ENCODE measurements at places on chromosomes 7 and 10.

- DNase-seq: no peak
These were observed 9.6 kb downstream of the EMX2 start for GRCh38 chr10:117552156-117552631.

DNA sequence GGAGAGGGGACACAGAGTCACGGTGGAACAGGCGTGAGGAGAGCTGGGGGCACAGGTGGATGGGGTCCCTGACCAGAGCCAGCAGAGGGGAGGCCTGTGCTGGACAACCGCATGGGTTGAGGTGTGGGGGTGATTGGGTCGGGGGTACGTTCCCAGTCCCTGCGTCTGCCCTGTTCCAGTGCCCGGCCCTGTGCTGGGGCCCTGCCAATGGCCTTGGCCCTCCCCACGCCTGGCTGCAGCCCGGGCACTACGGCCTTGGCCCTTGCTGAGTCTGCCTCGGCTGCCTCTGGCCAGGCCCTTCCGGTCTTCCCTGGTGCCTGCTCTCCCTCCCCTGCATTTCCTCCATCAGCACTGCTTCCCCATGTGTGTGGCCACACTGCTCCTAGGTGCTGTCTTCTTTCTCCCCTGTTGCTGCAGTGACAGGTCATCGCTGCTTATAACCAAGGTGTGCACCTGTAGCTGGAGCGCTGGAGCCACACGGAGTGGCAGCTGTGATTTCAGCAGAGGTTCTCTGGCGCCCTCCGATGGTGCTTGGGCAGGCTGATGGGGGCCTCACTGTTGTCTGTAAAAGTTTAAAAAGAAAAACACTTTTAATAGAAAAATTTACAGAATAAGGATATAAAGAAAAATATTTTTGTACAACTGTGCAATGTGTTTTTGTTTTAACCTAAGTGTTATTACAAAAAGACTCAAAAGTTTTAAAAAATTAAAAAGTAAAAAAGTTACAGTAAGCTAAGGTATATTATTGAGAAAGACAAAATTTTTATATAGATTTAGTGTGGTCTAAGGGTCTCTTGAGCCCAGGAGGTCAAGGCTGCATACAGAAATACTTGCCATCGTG is 45.2 kb upstream of the BHLHA15 start:
- DNase-seq: peak; percentile 80

DNA sequence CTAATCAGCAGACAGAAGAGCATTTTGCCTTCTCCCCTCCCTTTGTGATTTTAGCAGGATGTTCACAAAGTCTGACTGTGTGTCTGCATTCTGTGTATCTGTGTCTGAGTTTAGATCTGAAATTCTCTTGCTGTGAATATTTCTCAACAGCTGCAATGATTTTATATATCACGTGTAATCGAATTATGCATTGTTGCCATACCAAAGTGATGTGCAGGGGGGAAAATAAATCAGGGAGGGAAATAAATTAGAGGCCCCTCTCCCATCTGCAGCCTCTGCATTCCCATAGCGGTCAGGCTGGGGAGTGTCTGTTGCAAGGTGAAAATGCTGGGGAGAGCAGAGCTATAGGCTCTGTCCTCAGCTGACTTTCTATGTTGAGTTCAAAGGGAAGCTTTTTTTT is 209.0 kb downstream of the LRMDA start:
- no peak for DNase-seq

DNA sequence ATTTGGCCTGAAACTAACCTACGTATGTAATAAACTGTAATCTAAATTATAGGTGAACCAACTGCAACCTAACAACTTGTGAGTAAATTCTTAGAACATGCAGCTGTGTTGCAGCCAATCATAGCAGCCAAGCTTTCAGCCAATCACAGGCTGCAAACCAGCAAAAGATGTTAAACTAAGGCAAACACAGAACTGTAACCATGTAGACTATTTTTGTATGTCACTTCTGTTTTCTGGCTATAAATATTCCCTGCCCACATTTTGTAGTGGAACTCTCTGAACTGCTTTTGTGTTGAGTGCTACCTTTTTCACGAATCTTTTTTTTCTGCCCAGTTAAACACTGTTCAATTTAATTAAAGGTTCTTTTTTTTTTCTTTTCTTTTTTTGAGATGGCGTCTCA is 28.2 kb upstream of the ZPBP start:
- no peak for DNase-seq

- no peak for DNase-seq
These were observed 14.1 kb downstream of the FEZF1 start for GRCh38 chr7:122290476-122290875.

DNA sequence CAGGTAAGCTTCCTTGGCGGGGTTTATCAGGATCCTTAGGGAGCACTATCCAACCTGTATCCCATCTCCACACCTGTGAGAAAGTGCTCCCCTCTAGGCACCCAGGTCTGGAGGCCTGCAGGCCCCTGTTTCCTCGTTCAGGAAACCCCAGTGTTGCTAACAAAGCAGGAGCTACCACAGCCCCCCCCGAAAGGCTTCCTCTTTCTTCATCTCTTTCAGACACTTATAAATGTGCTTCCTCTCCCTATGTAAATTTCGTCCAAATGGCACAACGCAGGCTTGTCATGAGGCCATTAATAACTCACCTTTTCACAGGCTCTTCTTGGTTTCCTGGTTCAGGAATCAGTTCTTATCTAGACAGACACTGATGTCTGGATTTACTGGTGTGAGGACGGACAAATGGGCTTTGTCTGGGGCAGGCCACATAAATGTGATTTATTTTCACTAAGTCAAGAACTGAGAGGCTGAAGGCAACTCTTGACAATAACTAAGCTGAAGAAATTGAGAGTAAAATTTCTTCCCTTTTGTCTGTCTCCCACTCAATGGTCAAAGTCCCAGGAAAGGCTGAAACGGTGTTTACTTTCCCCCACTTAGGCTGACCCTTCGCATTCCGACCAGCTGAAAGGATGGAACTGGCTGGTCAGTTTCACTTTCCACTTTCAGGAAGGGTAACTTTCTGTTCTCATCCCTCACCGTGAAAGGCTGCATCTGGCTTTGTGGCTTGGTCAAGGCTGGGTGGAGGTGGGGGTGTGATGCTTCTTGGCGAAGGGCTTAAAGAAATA is 46.8 kb downstream of the PIK3AP1 start:
- DNase-seq: peak; percentile 46

DNA sequence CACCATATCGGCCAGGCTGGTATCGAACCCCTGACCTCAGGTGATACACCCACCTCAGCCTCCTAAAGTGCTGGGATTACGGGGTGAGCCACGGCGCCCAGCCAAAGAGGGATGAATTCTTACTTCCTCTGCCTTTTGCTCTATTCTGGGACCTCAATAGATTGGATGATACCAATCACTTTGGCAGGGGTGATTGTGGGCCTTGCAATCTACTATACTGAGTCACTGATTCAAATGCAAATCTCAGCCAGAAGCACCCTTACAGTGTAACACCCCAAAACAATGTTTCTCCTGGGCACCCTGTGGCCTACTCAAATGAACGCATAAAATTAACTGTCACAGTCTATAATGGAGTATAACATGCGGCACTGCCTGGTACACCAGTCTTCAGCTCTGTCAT is 596.7 kb upstream of the LRRTM3 start:
- no peak for DNase-seq

DNA sequence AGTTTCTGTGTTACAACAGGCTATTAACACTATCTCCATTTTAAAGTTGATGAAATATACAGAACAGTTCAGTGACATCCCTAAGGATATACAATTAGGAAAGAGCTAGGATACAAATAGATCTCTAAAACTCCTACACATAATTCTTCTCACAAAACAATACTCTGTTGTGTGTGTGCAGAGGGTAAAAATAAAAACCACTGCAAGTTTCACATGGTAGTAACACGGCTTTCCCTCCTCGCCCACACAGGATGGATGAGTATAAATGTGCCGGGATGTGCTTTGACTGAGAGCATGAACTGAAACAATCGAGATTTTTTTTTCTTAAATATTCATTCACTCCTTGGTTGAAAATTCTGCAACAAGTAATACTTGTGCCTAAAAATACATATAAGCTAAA is 131.5 kb upstream of the C1QL3 start:
- DNase-seq: no peak

DNA sequence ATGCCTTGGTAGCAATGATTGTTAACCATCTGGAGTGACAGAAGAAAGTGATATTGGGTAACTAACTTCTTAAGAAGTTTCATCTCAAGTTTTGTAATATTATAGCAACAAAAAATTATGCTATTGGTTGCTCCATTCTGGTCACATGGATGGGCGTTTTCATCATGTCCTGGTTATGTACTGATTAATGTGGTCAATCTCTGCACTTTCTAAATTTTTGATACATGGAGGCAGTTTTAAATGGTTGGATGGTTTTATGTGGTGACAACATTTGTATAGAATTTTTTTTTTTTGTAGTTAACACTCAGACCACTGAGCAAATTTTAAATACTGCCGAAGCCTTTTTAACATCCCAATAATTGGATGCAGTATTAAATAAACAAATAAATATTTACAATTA is 55.2 kb upstream of the CCAR1 start:
- DNase-seq: no peak

DNA sequence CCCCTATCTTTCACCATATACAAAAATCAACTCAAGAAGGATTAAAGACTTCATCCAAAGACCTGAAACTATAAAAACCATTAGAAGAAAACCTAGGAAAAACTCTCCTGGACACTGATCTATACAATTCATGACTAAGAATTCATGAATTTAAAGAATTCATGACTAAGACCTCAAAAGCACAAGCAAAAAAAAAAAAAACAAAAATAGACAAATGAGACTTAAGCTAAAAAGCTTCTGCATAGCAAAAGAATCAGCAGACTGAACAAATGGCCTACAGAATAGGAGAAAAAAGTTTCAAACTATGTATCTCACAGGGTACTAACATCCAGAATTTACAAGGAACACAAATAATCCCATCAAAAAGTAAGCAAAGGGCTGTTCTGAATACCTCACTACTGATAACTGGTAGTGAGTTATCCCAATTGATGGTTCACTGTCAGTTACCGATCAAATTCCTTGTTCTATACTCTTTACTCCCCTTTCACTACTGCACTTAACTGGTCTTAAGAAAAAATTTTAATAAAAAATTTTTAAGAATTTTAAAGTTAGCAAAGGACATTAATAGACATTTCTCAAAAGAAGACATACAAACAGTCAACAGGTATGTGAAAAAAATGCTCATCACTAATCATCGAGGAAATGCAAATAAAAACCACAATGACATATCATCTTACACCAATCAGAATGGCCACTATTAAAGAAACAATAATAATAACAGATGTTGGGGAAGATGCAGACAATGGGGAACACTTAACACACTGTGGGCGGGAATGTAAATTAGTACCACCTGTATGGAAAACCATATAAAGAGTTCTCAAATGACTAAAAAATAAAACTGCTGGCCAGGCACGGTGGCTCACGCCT is 33.2 kb downstream of the KMT2C start:
- DNase-seq: no peak

DNA sequence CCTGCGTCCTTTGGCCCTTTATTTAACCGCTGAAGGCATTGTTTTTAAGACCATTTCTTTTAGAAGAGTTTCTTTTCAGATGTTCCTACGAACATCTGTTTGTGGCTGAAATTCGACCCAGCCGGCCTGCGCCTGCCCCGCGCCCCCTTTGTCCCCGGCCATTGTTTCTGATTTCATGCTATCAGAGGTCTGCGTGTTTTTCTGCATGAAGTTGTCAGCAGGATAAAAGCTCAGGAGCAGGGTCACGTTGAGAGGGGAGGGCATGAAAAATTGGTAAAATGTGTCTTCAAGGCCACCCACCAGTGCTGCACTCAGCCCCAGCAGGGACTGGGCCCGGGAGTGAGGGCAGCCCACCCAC is 43.1 kb downstream of the NKX6-2 start:
- DNase-seq: no peak

GRCh38 chr10:95850791-95851190 is 57.0 kb upstream of the CC2D2B start:
- DNase-seq: no peak

- DNase-seq: no peak
These were observed 547.5 kb upstream of the LRRTM3 start for GRCh38 chr10:66378117-66378876.

DNA sequence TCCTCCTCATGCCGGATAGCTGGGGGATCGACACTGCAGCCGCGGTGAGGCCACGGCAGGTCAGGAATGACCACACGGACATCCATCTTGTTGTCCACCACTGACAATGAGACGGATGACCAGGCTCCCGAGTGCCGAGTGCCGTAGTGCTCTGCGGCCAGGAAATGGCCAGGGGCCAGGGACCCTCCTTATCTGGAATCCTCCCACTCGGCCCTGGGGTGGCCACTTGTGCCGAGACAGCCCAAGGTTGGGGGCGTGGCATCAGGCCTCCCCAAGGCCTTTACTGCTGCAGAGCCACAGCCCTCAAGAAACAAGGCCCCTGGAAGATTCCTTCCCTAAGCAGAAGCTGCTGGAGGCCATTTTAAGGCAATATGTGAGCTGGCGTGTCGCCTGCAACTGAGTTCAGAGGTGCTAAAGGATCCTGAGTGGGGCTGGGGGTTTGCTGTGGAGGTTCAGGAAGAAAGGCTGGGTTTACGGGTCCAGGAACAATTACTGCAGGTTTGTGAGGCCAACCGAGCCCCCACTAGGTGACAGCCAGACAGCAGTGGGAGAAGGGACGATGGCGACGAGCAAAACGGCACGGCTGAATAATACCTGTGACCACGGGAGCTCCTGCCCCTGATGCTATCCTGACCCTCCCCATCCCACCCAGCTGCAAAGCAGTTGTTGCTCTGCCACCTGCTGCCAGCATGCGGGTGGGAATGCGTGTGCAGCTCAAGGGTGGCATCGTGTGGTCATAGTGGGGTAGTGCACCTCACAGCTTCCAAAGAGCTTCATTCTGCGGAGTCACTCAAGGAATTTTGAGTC is 31.6 kb upstream of the LEP start:
- DNase-seq: peak; percentile 91

- peak; percentile 79 for DNase-seq
These were observed at the start of gene SMARCD3 for GRCh38 chr7:151248346-151249033. Gene SMARCD3 (minus strand): TSS chr7:151248694. CDS start chr7:151248562, 132 bp downstream.

DNA sequence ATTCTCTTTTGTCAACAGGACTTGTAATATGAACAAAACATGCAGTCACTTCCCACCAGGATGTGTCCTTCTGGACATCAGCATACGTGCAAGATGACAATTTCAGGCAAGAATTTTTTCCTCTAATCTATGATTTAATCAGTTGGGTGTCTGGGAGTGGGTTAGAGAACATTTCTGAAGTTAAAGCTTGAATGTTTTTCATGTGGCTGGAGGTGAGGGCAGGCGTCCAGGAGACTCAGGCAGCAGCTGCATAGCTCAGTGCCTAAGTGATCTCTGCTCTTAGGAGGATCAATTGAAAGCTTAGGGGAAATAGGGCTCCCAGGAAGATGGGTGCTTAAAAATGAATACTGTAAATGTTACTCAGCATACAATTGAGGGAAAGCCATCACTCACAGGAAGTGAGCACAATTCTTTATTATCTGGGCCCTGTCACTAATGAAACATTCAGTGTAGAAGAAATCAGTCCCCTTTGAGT is 457.6 kb upstream of the KLF6 start:
- no peak for DNase-seq

GRCh38 chr10:420154-421121 is 269.0 kb downstream of the DIP2C start:
- no peak for DNase-seq

DNA sequence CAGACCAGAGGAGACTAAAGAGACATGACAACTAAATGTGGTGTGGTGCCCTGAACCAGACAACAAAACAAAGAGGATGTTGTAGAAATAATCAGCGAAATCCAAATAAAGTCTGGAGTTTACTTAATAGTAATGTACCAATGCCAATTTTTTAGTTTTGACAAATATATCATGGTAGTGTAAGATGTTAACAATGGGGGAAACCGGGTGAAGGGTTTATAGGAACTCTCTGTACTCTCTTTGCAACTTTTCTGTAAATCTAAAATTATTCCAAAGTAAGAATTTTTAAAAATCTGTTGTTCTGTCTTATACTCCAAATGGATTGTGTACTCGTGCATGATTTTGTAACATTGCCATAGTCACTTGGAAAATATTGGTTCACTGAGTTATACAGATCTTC is 129.3 kb downstream of the CNNM2 start:
- DNase-seq: no peak
